ENCODE measurements at places on chromosomes 7 and 10.

- DNase-seq: no peak
These were observed 213.5 kb upstream of the TMEM229A start for GRCh38 chr7:124246262-124246863.

DNA sequence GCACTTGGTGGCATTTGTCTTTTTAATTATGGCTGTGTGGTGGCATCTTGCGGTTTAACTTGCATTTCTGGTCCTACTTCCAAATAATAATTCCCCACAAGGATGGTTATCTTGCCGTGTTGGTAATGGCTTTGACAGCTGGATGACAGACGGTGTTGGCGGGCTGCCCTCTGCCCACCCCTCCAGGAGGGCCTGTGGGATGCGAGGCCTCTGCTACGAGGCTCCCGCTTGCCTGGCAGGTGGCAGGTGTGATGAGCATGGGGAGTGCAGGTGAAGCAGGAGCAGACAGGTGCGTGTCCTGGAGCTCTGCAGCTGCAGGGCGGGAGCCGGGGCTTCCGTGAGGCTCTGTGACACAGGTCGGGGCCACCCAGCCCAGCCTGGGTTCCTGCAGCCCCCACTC, 11.8 kb downstream of the INPP5A start:
- peak; percentile 17 for DNase-seq

DNA sequence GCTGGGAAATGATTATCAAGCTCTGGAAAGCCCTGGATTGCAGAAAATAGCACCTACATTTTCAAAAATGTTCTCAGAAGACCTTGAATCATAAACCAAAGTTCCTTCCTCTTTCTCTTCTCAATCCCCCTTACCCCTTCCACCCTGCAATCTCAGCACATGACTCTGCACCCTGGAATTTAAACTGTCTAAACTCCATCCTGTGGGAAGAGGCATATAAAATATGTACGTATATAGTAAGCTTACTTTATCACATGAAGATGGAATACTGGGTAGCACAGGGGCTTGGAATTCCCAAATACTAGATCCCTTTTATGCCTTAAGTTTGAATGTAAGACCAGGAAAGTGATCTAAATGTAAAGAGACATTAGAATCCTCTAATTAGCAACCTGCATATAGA, 7.7 kb downstream of the AGMO start:
- DNase-seq: no peak

- no peak for DNase-seq
These were observed 17.6 kb downstream of the SLC35B4 start for GRCh38 chr7:134298902-134299683.

DNA sequence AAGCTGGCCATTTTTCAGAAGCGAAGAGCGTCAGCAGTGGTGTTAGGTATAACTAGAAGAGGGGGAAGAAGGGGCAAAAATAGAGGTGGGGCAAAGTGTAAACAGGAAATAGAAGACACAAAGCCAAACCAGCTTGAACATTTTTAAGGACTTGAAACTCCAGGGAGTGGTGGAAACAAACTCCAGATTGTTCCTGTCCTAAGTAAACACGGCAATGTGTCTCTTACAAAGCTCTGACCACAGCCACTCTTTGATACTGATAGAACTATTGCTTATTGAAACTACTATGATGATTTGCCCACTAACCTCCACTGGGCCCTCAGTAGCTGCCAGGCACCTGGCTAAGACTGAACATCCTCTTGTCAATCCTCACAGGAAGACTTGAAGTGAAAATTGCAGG, 20.8 kb upstream of the CDH23 start:
- DNase-seq: no peak

GRCh38 chr7:24732646-24733413, 24.4 kb downstream of the GSDME start:
- DNase-seq: no peak

- DNase-seq: no peak
These were observed 1.3 kb downstream of the VSIR start for GRCh38 chr10:71771821-71772617.
